ENCODE measurements at places on chromosomes 7 and 10.

DNA sequence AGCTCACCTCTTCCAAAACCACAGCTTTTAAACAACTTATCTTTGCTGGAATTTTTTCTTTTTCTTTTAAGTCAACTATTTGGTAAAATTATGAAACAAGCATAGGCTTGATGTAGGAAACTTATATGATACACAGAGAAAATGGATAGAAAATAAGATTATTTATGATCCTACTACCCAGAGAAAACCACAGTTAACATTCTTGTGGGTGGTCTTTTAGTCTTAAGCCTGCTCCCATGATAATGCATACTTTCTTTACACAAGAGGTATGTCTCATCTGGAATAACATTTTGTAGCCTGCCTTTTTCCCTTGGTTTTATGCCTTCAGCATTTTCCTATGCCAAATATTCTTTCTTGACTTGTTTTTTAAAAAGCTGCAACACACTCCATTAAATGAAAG lies 21.4 kb downstream of the PLPP4 start:
- DNase-seq = no peak

GRCh38 chr7:127619681-127620405 lies 1.9 kb upstream of the PAX4 start:
- DNase-seq = peak; percentile 16

DNA sequence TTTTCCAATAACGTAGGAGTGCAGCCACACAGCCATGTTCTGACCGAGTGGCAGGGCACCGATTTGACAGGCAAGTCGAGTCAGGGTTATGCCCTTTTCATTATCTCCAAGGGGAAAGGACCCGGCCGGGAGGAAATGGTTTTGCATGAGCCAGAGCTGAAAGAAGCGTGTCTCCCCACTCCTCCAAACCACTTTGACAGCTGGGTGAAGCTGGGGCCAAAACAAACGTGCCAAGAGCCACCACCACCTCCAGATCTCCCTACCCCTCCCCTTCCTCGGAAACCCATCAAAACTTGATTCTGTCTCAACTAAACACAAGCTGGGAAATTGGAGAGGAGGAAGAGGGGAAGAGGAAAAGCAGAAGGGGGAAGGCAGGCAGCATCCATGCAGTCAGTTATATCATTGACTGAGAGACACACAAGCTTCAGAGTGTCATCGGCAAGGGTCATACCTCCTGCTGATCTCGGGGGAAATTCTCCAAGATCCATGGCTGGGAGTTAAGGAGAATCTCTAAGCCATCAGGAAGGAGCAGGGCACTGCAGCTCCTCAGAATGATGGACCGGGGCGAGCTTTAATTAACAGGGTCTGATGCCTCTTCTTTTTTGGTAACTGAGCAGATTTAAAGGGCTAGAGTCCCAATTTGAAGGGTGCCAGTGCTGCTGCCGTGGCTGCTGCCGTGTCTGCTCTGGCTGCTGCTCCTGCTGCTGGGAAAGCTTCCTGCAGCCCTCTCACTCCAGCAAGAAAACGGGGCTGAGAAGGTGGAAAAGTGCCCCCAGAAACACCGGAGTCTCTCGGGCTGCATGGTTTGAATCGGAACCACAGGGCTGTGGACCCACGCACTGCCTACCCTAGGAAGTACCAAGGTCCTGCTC lies 34.7 kb upstream of the CALN1 start:
- DNase-seq = no peak

DNA sequence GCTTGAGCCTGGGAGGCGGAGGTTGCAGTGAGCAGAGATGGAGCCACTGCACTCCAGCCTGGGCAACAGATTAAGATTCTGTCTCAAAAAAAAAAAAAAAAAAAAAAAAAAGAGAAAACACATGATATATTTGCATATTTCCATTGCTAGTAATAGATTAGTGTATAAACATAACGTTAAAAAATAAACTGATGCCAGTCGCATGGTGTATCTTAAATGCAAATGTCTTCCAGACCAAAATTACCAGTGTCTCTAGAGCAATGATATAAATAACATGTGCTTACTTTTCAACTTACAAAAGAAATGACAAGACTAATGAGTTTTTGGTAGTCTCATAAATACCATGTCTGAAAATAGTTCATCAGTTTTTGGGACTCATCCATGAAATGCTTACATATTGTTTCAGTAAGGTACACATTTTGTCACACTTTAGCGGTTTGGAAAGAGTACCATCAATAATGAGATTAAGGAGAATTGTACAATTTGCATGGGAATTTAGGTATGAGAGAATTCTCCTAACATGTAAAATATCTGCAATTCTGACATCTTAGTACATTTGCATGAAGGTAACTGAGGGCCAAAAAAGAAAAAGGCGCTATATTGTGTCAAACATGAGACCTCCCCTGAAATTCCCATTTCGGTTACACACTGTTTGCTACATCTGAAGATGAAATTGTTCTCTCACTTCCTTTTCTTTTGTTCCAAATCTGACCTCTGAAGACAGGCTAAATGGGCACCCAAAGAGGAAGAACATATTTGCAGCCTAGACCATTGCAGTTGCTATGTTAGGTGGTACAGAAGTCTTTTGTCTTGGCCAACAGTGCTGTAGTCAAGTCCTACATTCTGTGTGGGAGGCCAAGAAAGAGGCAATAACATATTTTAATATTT lies 51.5 kb upstream of the PIP4K2A start:
- no peak for DNase-seq

GRCh38 chr10:34403512-34403911 lies 411.6 kb downstream of the PARD3 start:
- DNase-seq = no peak

DNA sequence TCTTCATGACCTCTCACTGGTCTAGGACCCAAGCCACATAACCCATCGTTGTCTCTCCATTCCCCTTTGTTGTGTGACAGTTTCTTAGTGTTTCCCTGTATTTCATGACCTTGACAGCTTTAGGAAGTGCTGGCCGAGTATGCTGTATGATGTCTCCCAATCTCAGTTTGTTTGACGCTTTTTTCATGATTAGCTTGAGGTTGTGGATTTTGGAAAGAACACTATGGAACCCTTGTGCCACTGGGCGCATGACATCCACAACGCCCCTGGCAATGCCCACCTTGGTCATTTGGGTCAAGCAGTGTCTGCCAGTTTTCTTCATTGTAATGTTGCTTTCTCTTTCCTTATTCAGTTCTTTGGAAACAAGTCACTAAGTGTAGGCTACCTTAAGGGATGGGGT lies 52.3 kb downstream of the RBM33 start:
- DNase-seq = no peak

- no peak for DNase-seq
These were observed 107.4 kb downstream of the WDFY4 start for GRCh38 chr10:48792121-48792520.

GRCh38 chr7:28389504-28390395 lies 22.6 kb upstream of the CREB5 start:
- no peak for DNase-seq

DNA sequence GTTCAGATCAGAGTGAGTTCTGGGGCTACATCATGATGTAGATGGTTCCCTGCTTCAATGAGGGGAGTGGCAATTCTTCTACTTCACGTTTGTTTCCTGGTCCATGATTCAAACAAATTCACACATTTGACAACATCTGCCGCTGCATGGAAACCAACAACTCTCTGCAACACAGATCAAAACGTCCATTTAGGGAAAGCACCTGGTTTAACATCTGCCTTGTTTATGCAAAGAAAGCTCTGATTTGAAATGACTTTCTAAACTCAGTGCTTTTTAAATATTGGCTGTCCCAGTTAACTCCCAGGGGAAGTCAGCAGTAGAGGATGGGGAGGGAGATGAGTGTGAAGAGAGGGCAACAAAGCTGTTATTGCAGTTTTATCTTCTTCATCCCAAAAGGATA lies 93.8 kb downstream of the GAD2 start:
- no peak for DNase-seq
